ENCODE measurements at places on chromosomes 16 and 17.
A peak's percentile ranks its signal among the peaks of the same experiment; 100 is the strongest.

DNA sequence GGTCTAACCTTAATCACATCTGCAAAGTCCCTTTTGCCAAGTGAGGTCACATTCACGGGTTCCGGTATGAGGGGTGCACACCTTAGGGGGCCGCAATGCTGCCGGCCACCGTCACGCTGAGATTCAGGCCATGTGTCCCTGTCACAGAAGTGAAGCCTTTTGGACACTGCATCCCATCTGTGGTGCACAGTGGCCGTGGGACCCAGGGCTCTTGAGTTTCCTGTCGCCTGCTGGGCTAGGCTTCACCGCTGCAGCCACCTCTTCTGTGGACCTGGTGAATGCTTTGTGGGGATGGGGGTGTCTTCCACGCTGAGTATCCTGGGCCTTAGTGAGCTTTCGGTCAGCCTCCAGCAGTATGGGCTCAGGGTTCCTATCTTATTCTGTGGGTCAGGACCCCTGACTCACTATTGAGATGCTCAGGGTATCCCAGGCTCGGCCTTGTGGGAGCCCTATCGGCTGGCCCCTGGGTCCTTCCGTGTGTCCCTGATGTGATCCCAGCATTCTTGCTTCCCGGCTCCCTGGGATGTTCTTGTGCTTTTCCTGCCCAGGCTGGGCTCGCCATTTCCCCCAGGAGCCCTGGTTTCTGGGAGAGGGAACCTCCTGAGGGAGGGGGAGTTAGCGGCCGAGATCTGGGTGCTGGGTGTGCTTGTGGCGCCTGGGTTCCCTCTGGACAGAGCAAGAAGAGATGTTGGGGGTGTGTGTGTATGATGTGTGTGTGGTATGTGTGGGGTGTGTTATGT lies 4.9 kb upstream of the SLC38A10 start:
- DNase-seq = no peak

- no peak for DNase-seq
Observed at GRCh38 chr17:79621151-79621943, 10.5 kb upstream of the RBFOX3 start.

- DNase-seq = no peak
Observed at GRCh38 chr16:27374221-27374803, 27.7 kb upstream of the IL21R start.

DNA sequence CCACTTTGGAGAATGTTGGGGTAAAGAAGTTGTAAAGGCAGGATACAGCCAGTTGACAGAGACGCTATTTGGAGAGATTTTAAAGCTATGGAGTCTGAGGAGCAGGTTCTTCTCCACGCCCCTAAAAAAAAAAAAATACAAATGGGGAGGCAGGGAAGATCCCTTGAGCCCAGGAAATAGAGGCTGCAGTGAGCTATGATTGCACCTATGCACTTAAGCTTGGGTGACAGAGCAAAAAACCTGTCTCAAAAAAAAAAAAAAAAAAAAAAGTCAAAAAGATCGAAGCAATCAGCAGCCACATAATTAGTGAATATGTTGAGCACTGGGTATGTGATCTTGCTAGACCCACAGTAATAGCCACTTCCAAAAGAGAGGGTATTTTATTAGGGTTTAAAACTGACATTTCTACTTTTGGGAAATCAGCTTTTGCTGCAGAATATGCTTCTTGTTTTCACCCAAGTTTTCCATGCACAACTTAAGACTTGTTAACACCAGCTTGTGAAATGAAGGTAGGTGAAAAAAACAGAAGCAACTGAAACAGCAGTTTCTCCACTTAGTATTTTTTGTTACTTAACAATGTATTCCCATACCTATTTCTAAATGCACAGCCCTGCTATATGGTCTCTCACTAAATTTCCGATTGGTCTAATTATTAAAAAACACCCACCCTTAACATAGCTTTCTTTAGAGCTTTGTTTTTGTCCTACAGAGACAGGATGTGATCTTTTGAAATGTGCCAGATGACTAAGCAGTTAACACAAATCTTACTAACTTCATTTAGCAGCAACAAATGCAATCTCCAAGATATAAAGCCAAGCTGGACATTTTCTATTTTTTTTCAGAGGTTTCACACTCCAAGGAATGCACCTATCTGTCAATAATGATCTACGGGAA lies 2.5 kb upstream of the ARL6IP1 start:
- DNase-seq = no peak

DNA sequence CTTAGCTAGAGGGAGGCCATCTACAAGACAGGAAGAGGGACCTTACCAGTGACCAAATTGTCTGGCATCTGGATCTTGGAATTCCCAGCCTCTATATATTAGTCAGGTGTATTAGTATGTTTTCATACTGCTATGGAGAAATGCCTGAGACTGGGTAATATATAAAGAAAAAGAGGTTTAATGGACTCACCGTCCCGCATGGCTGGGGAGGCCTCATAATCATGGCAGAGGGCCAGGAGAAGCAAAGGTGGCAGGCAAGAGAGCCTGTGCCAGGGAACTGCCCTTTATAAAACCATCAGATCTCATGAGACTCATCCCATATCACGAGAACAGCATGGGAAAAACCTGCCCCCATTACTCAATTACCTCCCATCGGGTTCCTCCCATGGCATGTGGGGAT lies 500.2 kb downstream of the SHISA9 start:
- DNase-seq = no peak

GRCh38 chr16:85607796-85608514 lies 5.2 kb upstream of the GSE1 start:
- DNase-seq = no peak

DNA sequence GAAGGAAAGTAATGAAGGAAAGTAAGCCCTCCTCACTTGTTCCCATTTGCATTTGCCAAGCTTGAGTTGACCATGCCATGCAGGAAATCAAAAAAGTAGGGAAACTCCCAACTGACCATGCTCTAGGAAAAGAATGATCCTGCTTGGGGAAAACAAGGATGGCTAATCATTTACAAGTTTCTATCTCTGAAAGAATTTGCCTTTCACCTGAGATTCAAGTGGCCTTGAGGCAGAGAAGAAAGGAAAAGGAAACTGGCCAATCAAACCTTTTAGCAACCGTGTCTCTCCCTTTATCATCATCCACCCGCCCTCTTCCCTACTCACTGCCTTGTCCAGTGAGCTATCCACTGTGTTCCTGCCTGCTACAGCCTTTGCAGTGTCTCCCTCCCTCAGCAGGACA lies 757.2 kb upstream of the SOX9 start:
- no peak for DNase-seq

GRCh38 chr16:73553941-73554660 lies 506.2 kb upstream of the ZFHX3 start:
- DNase-seq = no peak

DNA sequence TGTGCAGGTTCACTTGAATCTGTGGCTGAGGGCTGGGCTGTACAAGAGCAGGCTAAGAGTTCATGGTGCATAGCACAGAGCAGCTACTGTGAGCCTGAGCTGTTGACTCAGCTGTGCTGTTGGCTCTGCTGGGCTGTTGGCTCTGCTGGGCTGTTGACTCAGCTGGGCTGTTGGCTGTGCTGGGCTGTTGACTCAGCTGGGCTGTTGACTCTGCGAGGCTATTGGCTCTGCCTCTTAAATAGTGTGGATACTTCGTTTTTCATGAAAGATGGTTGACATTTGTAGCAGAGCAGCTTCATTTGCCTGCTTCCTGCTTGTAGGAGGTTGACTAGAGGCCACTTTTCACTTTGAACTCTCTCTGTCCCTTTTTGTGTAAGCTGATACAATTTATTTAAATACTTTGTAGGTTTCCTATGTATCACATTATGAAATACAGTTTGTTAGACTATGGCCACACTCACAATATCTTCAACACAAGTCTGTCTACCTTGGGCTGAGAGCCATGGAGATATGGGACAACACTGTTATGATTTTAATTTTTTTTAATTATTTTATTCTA lies 40.3 kb upstream of the CCNF start:
- no peak for DNase-seq

GRCh38 chr17:54694287-54694887 lies 206.3 kb upstream of the TOM1L1 start:
- DNase-seq = no peak

- DNase-seq = peak; percentile 23
Observed at GRCh38 chr16:80518436-80518835, 22.4 kb upstream of the DYNLRB2 start.

GRCh38 chr16:66256919-66257318 lies 109.6 kb upstream of the CDH5 start:
- no peak for DNase-seq

DNA sequence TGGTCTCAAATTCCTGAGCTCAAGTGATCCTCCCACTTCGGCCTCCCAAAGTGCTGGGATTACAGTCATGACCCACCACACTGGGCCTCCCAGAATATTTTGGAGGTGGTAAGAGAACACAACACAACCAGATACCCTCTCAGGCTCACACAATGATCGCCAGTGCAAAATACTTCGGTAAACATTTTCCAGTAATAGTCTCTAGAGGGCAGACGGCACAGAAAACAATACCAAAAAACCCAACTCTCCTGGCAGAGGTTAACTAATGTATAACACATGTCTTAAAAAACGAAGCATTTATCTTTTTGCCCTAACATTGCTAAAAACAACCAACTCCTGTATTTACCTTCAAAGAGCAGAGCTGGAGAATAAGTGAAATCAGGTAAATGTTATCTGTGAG lies 10.5 kb downstream of the NUFIP2 start:
- no peak for DNase-seq
